ENCODE measurements at places on chromosomes 4 and X.
A peak's percentile ranks its signal among the peaks of the same experiment; 100 is the strongest.

GRCh38 chr4:139129206-139129605, 47.8 kb downstream of the ELF2 start:
- no peak for DNase-seq

- DNase-seq: peak; percentile 17
Observed at GRCh38 chrX:74119016-74119910, 184.7 kb upstream of the ZCCHC13 start.

GRCh38 chrX:112053169-112053568, 29.4 kb downstream of the TRPC5 start:
- no peak for DNase-seq

GRCh38 chr4:32394255-32394654, 1674.1 kb downstream of the PCDH7 start:
- no peak for DNase-seq

- DNase-seq: no peak
Observed at GRCh38 chrX:44829832-44830231, 14.0 kb upstream of the DUSP21 start.

DNA sequence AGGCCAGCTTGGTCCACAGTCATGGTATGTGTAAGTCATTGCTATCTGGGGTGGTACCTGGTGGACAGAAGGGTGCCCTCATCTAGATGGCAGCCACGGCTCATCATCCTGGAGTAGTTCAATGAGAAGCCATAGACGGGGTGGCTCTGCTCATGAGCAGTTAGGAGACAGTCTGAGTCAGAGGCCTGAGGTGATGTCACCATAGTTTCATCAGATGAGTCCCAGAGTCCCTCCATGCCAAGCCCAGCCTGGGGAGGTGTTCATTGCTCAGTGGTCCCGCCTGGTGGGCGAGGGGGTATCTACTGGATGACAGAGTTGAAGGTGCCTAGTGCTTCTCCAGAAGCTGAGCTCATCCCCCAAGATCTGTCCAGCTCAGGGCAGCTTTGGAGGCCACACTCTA, 49.8 kb downstream of the DLG3 start:
- DNase-seq: no peak

Measured in SJCRH30 (cell line).